ENCODE measurements at places on chromosomes 7 and 10.
A peak's percentile ranks its signal among the peaks of the same experiment; 100 is the strongest.

DNA sequence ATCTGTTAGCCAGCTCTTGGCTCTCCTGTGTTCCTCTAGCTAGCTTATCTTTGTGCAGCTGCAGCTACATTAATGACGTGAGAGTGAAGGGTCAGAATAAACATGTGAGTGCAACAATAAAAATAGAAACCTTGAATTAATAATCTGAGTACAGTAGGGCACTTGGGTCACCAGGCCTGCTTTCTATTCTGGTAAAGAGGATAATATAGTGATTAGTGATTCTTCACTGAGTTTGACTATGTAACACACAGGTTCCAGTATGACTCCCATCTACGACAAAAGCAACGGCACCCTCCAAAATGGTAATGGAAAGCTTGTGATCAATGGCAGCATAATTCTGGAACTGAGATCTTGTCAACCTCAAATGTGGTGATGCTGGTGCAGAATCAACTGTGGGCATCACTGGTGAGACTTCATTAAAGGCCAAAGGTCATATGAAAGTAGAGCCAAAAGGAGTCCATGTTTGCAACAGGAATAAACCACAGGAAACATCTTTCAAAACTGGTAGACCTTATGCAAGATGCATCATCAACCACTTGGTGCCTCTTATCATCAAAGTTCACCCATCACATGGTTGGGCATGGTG, 77.6 kb downstream of the NRBF2 start:
- no peak for DNase-seq

DNA sequence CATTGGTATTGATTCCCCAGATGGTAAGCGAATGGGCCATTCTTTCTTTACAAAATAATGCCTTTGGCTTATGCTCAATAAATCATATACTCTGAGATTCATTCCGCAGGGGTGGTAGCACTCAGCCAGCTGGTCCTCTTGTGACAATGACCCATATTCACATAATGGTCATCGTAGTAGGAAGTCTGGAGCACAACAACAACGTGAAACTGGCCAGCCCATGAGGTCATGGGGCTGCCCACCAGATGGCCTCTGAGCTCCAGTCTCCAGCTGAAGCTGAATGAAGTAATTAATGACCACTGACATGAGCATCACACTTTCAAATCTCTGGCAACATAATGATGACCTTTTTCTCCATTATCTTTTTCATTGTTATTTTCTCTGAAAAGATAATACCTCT, 42.3 kb upstream of the SORCS1 start:
- no peak for DNase-seq

DNA sequence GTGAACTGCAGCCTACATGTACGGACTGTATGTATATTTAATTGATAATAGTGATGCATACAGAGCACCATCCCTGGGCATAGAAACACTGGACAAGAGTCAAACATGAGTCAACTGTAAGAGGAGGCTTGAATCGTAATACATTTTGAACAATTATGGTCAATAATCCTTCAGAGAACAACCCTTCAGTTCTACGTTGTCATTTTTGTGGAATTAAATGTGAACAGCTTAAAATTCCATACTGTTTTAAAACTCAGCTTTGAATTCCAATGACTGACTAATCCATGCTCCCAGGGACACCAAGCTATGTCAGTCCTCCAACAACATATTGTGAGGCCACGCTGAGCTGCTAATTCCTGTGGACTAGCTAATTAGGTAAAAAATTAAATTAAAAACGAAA, 41.5 kb upstream of the KMT2E start:
- DNase-seq: peak; percentile 49

DNA sequence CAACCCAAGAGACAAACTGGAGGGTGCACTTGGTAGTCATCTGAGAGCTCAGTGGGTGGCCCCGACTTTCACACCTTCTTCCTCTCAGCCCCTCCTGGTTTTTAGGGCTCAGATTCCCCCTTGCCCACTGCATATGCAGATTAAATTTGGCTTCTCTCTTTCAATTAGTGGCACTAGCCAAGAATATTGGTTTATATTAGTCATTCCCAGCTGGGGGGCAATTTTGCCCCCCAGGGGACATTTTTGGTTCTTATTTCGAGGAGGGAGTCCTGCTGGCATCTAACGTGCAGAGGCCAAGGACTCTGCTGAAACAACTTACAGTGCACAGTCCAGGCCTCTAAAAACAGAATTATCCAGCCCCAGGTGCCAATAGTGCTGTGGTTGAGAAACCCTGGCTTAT, 216.0 kb downstream of the RPS24 start:
- no peak for DNase-seq
